ENCODE measurements at places on chromosomes 5 and 9.

GRCh38 chr5:92956886-92957285, 624.1 kb downstream of the NR2F1-AS1 start:
- DNase-seq = no peak

DNA sequence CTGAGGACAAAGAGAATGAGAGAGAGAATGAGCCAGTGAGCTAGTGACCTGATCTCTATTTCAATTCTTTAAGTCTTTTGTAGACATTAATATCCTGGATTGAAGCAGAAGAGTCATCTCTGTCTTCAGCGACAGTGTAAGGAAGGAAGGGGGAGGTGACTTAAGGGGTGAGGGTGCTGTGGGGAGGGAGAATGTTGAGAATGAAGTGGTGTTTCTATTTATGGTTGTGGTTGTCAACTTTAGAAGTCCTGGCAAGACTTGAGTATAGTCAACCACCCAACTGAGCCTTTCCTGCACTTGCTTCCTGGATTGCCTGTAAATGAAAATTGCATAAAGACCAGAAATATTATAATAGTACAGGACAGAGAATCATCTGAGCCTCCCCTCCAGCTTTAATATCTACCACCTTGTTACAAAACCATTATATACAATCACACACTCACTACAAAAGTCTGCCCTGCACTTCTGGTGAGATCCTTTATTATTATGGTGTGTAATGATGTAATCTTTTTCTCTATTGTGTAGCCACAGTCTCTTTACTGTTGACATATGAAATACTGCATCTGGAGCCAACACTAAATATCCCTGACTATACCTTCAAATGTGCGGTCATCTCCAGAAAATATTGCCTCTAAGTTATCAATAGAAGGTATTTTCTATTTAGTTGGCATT, 91.7 kb downstream of the NTRK2 start:
- DNase-seq = no peak

- no peak for DNase-seq
Observed at GRCh38 chr9:21016701-21017491, 14.5 kb downstream of the HACD4 start.

DNA sequence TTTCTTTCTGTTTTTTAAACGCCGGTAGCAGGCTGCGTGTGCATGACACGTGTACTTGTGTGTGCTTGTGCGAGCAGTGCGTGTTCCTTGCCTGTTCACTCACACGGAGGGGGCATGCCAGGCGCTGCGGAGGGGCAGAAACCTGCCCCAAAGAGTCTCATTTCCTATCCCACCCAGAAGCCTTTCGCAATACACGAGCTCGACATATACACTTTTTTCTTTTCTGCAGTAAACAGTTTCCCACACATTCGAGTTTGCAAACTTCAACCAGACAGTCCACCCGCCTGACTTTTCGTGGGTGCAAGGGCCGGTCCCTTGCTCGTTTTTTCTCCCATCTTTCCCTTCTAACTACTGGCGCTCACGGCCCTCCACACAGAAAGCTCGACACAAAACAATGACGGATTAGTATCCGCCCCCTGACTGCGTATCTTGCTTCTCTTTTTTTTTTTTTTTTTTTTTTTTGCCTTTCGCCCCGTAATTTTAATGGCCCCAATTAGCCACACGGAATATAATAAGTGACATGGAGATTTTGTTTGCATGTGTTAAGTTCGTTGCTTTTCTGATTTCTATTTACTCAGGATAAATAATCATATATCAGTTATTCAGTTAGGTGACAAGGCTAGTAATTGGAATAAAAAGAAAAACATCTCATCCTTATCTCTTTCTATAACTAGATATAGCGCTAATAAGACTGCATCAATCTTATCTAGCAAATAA, 5.3 kb upstream of the OTP start:
- DNase-seq = no peak

- no peak for DNase-seq
Observed at GRCh38 chr5:117118499-117118898, 543.9 kb upstream of the SEMA6A start.

GRCh38 chr5:108257996-108258395, 123.9 kb downstream of the FBXL17 start:
- no peak for DNase-seq

DNA sequence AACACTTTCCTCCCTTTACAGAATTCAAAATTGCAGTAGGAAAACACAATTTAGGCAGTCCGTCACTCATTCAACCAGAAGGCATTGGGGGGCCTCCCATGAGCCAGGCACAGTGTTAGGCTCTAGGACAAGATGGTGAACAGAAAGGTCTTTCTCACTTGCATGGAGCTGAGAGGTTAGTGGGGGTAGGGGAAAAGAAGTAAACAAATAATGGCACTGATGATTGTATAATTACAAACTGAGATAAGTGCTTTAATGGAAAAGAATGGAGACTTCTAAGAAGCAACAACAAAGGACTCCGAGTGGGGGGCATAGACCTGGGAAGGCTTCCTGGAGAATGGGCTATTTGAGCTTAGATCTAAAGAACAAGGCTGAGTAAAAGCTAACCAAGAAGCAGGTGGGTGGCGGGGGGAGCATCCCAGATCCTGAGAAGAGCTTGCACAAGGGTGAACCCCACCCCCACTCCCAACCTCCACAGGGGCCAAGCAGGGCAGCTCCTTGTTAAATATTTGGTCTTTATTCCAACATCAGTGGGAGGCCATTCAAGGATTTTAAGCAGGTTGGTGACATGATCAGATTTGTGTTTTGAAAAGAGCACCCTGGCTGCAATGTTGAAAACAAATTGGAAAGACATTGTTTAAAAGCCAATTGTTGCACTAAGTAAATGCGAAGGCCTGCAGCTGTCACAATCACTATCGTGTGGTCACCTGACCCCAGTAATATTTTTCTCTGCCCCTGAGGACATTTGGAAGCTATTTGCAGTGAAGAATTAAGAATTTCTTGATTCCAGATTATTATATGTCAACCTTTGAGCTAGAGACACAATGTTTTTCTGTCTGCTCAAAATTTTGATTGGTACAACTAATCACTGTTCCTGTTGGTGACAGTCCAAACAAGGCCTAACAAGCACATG, 73.9 kb upstream of the EFNA5 start:
- DNase-seq = no peak

DNA sequence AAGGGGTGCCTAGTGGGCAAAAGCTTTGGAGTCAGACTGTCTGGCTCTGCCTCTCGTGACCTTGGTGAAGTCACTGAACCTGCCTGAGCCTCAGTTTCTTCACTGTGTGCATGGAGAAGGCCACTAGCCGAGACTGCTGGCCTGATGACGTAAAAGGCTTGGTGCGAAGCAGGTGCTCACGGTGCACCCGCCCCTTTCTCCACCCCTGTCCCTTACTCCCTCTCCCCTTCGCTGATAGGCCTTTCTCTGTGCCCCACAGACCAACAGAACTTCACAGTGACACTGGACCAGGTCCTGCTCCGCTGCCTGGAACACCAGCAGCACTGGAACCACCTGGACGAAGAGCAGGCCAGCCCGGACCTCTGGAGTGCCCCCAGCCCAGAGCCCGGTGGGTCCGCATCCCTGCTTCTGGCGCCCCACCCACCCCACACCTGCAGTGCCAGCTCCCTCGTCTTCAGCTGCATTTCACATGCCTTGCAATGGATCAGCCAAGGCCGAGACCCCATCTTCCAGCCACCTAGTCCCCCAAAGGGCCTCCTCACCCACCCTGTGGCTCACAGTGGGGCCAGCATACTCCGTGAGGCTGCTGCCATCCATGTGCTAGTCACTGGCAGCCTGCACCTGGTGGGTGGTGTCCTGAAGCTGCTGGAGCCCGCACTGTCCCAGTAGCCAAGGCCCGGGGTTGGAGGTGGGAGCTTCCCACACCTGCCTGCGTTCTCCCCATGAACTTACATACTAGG, 10.4 kb downstream of the FPGS start:
- no peak for DNase-seq

DNA sequence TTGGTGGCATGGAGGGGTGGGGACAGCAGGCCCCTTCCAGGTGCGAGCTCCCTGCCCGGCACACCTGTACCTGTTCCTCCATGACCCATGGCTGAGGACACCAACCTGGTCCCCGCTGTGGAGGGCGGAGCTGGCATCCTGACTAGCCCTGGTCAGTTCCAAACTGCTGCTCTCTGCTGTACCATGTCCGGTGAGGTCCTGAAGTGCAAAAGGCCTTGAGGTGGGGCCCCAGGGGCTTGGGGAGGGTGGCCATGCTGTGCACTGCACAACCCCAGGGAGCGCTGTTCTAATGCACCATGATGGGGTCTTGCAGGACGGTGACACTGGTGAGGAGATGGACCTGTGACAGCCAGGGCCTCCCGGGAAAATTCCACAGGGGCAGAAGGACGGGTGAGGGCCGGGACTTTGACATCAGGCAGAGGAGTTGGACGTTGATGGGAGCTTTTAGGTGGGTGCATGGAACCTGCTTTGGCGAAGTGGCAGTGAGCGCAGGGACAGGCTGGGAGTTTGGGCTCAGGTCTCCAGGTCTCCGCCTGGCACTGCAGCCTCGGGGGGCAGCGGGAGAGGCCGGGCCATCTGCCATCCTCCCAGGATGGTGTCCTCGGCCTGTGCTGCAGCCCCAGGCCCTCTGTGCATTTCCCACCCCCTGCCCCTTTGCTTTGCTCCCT, 38.9 kb downstream of the COL5A1 start:
- no peak for DNase-seq

- DNase-seq = no peak
Observed at GRCh38 chr5:155381654-155382053, 368.1 kb downstream of the KIF4B start.

DNA sequence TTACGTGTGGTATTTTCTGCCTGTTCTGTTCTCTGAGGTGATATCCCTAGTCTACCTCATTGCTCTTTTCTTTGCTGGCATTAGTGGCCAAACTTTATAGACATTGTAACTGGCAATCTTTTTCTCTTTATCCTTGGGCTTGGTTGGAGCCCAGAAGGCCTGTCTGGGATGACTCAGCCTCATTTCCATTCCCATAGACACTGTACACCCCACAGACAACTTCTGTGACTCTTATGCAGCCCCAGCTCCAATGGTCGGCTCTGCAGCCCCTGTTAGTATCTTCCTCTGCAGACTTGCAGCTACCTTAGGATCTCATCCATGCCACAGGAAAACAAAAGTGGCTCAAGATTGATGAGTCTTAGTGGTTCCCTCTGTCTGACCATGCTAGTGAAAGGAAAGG, 79.8 kb downstream of the CFAP95 start:
- DNase-seq = no peak

- no peak for DNase-seq
Observed at GRCh38 chr5:142828797-142829535, 58.8 kb downstream of the ARHGAP26 start.

DNA sequence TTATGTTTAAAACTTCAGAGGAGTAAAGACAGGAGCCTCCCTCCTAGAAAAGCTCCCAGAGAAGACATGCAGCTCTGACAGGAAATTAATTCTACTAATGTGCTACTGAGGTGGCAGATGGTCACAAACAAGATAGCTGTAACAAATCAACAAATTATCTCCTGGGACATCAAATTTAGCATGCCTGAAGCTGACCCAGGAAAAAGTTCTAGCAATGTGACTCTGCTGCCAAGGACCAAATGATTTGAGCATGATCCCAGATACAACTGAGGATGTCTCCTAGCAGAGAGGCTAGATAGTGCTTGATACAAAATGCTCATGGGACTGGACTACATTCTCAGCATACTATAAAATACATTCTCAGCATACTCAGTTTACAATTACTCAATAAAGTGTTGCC, 413.5 kb upstream of the SMC2 start:
- no peak for DNase-seq

- DNase-seq = no peak
Observed at GRCh38 chr9:28808042-28808441, 1234.8 kb upstream of the C9orf72 start.

DNA sequence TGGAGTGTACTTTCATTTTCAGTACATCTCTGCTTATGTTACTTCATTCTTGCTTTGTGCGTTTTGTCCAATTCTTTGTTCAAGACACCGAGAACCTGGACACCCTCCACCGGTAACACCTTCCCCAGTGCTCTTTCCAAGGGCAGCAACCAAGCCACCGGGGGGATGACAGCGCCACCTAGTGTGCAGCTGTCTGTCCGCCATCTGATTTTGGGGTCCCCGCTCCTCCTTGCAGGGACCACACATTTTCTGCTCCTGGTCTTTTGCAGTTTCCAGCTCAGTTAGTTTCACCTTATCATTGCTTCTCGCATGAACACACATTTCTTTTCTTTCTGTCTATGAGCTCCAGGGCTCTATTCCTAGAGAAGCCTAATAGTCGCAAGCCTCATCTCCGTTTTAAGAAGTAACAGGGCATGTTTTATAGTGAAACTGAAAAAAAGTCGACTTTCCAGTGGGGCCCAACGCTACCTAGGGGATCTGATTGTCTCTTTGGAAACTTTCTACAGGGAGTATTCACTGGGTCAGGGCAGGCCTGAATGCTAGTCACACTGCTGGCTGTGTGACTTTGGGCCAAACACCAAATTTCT, 152.1 kb downstream of the FSTL4 start:
- DNase-seq = no peak

GRCh38 chr9:117549444-117549843, 134.6 kb upstream of the ASTN2 start:
- no peak for DNase-seq

DNA sequence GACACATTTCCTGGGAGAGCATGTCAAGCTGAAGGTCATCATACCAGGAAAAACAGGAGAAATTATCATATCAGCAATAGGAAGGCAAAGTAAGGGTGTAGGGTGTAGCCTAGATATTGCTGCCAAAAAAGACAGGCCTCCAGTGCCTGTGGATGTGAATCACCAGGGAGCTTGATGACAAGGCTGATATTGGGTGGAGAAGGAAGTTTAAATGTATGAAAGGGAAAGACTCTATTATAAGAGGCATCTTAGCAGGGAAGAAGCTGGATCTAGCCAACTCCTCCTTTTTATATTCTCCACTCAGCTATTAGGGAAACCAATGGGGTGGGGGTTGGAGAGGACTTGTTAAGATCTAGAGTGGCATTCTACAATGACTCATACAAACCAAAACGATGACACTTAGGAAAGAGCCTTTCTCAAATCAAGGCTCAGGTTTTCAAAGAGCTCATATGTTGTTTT, 13.4 kb upstream of the TXNDC8 start:
- peak; percentile 45 for DNase-seq

DNA sequence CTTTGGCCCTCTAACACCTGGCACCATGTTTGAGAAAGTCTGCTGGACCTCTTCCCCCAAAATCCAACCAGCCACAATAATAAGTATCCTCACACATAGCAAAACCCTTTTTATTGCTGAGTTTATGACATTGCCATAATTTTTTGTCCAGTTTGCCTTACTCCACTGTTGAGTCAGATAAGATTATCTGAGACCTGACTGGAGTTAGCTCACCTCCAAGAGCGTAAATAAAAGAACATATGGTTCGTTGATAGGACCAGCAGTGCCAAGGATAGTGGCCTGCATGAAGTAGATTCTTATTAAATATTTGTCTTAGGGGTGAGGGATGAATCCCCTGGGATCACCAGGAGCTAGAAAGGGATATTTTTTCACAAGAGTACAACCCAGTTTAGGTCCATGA, 510.6 kb upstream of the MPDZ start:
- DNase-seq = no peak

DNA sequence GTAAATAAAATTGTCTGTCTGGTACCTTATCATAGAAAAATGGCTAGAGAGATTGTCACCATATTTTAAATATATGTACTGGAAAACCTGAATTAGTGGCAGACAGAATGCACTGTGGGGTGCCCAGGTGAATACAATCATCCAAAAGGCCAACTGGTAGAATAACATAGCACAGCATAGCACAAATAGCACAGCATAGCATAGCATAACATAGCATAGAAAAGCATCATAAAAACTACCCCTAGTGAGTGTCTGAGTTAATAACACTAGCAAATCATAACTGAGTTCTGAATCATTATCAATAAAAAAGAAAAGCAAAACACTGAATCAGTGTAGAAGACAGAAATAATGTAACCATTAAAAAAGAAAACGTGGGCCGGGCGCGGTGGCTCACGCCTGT, 102.3 kb downstream of the KIAA0825 start:
- no peak for DNase-seq
